ENCODE measurements at places on chromosomes 6 and 20. TPM values are rescaled to one million over a fixed set of nuclear protein-coding genes. Genes with fewer than 3 reads are reported as not detected.

DNA sequence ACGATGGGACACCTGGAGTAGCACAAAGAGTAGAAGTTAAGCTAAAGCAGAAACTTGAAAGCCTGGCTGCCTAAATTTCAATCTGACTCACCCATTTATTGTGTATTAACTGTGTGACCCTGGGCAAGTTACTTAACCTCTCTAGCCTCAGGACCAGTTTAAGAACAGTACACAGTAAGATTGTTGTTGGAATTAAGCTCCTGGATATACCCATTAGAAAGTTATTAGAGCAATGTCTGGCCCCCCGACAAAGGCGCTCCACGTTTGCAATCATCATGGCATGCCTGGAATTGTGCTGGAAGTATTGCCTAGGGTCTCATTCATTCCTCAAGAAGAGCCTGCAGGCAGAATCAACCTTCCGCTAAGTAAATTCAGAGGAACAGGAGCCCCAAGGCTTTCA, 1.4 kb downstream of the SDC4 start:
- no peak for DNase-seq
- peak overlapping the region; percentile 83 for H3K27ac ChIP-seq
- peak overlapping the region; percentile 79 for H3K4me3 ChIP-seq
- H3K4me1 ChIP-seq, result peaks cover 64% of the 10 kb centered on the region

- no peak for DNase-seq
- peaks cover 6% of the 10 kb centered on the region for H3K36me3 ChIP-seq
- no peaks in the 10 kb centered on the region for H3K27me3 ChIP-seq
- H3K27ac ChIP-seq, result no peak overlapping the region
These were observed 13.1 kb downstream of the RPS10 start for GRCh38 chr6:34412643-34413214.

DNA sequence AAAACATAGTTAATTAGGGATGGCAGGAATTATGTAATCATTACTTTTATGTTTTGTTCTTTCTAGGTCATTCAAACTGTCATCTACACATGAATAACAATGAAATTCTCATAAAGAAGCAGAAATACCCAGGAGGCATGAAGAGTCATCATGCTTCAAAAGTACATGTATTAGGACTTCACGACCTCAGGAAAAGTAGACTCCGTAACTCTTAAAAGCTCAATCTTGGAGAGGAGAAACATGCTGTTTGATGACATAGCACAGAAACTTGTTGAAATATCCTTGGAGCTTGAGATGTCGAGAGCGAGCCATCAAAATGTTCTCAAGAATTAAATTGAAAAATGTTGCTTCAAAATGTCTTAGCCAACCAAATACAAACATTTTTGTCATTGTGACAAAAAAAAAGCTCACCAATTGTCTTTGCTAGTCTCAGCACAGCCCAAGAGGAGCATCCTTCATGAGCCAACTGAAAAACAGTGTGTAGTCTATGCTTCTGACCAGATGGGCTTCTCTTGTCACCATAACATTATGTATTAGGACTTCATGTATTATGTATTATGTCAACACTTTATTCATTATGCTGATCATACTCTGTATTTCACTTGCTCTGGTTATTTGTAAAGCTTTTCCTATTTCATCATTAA, 28.2 kb upstream of the ANKEF1 start:
- H3K4me1 ChIP-seq, result no peaks in the 10 kb centered on the region
- H3K27ac ChIP-seq, result no peak overlapping the region
- DNase-seq, result no peak
- no peaks in the 10 kb centered on the region for H3K36me3 ChIP-seq

DNA sequence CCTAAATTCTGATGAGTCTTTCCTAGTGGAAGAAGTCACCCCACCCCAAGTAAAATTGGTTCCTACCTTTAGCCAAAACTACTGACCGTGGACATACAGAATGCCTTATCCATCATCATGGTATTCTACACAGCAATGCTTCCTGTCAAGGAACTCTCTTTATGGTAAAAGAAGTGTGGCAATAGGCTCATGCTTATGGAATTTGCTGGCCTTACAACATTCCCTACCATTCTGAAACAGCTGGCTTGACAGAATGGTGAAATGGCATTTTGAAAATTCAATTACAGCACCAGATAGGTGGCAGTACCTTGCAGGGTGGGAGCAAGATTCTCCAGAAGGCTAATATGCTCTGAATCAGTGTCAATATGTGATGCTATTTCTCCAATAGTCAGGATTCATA, 41.8 kb upstream of the BACH2 start:
- H3K27ac ChIP-seq, result no peak overlapping the region
- H3K27me3 ChIP-seq, result no peaks in the 10 kb centered on the region
- no peak overlapping the region for H3K4me3 ChIP-seq
- peaks cover 1% of the 10 kb centered on the region for H3K36me3 ChIP-seq

DNA sequence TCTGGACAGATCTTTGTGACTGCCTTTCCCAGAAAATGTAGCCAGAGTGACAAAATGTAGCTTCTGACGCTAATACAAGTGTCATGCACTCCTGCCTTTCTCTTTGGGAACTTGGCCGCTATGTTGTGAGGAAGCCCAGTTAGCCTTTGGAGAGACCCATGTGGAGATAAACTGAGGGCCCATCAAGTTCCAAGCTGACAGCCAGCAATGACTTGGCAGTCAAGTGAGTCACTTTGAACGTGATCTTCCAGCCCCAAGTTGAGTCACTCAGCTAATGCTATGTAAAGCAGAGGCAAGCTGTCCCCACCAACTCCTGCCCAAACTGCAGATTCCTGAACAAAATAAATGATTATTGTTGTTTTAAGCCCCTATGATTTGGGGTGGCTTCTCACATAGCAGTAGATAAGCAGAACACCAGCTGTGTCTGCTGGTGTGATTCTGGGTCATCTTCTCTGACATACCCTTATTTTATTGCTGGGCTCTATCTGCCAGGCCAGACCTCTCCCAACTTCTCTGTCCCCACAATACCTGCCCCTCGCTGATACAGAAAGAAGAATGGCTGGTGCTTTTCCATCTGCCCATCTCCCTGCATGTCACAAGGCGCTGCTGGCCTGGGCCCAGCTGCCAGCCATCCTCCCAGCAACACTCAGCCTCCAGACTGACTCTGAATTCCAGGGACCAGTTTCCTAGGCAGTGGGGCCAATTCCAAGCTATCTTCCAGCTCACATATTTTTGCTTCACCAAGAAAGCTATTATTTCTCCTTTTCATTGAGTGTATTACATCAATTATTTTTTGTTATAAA, 274.8 kb downstream of the LRFN2 start:
- H3K4me1 ChIP-seq, result peaks cover 3% of the 10 kb centered on the region
- H3K36me3 ChIP-seq, result no peaks in the 10 kb centered on the region
- no peak overlapping the region for H3K27ac ChIP-seq
- H3K27me3 ChIP-seq, result peaks cover 29% of the 10 kb centered on the region
- no peak overlapping the region for H3K4me3 ChIP-seq

DNA sequence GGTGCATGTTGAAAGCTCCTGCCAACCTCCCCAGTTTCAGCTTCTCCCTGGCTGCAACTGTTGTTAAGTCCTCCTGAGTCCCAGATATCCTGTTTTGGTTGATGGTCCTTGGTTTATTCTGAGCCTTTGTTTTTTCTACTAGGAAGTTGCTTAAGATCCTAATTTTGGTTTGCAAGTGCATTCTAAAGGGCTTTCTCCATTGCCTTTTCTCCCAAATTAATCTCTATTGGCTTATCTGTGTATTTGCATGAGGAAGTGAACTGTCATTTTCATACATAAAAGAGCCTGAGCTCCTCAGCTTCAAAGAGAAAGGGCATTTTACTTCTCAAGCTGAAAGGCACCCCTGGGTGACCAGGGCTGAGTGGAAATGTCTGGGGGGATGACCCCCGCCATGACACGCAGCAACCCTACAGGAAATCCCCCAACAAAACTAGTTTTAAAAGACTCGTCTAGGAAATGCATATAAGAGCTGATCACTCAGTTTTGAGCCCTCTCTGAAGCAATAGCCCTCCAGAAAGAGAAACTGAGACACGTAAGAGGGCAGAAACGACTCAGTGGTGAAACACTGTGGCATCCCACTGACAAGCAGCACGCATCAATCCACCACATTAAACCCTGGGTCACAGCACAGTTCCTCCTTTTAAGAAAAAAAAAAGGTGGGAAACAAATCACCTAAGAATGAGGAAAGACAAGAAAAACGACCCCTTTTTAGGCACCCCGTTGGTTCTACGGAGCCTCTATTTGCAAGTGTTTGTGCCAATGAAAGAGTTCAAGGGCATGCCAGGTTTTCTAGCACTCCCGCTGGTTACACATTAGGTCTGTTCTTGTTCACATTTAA, 140.9 kb downstream of the THBS2 start:
- H3K27me3 ChIP-seq, result no peaks in the 10 kb centered on the region
- H3K27ac ChIP-seq, result no peak overlapping the region
- H3K36me3 ChIP-seq, result no peaks in the 10 kb centered on the region
- H3K4me3 ChIP-seq, result no peak overlapping the region

DNA sequence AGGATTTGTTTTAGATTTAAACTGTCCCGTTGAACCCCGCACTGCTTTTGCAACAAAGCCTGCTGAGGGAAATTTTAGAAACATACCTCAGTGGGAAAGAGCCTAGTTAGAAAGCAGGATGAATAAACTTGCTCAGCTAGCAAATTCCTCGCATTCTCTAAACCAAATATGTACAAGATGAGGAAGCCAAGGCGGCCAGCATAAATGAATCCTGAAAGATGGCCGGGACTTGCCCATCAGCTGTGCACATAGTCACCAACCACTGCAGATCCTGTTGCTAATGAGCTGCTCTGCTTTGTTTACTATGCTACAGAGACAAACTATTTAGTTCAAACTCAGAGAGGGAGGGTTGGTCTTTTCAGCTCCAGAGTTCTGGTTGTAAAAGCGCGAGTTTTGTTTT, 49.0 kb downstream of the TMEM170B start:
- no peaks in the 10 kb centered on the region for H3K36me3 ChIP-seq
- H3K27ac ChIP-seq, result peak overlapping the region; percentile 91
- no peak for DNase-seq
- H3K4me1 ChIP-seq, result peaks cover 58% of the 10 kb centered on the region

GRCh38 chr6:130211691-130212090, 11.1 kb downstream of the SAMD3 start:
- H3K4me1 ChIP-seq, result no peaks in the 10 kb centered on the region
- H3K4me3 ChIP-seq, result no peak overlapping the region
- no peak overlapping the region for H3K27ac ChIP-seq
- H3K36me3 ChIP-seq, result no peaks in the 10 kb centered on the region
- DNase-seq, result no peak

DNA sequence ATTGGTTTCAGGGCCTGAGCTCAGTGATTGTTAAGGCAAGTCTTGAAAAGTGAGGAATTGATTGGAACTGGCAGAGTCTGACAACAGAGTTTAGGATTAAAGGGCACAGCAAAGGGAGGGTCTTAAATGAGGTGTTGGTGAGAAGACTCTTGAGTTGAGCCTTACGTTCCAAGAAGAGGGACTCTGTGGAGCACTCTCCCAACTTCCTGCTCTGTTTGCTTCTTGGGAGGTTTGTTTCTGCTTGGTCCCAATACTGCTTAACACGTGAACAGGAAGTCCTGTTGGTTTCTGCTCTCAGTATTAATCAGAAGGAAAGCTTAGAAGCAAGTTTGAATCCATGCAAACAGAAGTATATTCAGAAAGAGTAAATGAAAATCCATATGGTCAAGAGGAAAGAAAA, 15.6 kb upstream of the SYNDIG1 start:
- no peak overlapping the region for H3K4me3 ChIP-seq
- peaks cover 61% of the 10 kb centered on the region for H3K27me3 ChIP-seq
- H3K36me3 ChIP-seq, result no peaks in the 10 kb centered on the region
- H3K4me1 ChIP-seq, result no peaks in the 10 kb centered on the region

- H3K27ac ChIP-seq, result no peak overlapping the region
- H3K4me3 ChIP-seq, result no peak overlapping the region
- H3K4me1 ChIP-seq, result no peaks in the 10 kb centered on the region
- no peak for DNase-seq
- H3K27me3 ChIP-seq, result peaks cover 2% of the 10 kb centered on the region
These were observed 206.0 kb downstream of the EYS start for GRCh38 chr6:65501045-65501444.

DNA sequence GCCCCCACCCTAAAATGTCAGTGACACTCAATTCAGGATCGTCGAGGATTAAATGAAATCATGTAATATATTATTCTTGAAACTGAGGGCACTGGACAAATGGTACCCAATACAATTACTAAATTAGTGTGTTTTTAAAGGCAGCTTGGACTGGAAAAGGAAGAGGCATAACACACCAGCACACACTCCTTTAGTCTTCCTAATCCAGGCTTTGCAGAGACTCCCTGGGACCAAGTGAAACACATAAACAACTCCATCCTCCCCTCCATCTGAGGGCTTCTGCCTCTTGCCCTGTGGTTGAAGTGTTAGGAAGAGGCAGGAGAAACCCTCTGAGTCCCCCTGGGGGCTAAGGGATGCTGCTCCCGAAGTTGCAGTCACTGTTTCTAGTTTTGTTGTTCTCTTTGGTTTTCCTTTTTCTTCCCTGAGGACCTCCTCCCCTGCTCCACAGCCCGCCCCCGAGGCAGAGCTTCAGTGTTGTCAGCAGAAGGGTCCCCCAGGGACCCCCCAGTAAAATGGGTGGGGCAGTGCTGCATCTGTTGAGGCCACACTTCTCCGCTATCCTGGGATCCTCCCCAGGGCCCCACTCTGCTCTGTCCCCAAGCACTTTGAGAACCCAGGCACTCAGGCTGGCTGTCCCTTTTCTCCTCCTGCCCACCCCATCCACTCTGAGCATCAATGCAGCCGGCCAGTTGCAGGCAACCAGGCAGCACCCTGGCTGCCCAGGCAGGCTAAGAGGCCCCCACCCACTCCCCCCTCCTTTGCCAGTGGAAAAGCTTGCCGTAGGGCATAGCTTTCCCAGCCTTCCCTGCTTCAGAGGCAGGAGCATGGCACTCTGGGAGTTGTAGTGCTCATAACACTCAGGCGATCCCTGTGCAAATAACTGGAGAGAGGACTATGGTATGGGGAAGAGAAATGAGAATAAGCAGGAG, 5.9 kb downstream of the TMEM63B start:
- H3K4me3 ChIP-seq, result no peak overlapping the region
- H3K27me3 ChIP-seq, result no peaks in the 10 kb centered on the region
- H3K27ac ChIP-seq, result peak overlapping the region; percentile 51

DNA sequence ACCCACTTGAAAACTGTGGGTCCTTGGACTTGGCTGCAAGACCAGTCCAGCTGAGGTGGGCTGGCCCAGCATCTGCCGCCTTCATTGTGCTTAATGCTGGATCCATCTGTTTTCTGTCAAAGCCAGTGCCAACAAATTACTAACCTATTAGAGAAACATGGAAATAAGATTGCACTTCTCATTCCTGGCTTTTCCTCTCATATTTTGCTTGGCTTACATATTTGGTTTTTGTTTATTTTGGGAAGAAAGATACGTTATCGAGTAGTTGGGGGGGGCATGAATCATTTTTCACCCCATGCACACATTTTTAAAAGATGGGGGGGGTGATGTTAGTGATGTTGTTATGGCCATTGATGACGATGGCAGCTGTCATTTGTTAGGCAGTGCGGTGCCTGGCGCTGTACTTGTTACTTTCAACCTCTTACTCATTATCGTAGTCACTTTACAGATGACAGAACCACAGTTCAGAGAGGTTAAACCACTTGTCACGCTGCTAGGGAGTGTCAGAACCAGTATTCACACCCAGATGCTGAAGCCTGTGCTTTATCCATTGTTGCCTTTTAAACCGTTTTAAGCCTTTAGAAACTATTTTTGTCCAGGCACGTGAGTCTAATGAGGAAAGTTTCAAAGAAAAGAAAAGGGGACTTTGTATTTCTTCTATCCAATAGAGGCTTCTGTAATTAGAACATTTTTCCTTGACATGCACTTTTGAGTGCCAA, 180.0 kb downstream of the TMEM242 start:
- H3K36me3 ChIP-seq, result peaks cover 10% of the 10 kb centered on the region
- peak overlapping the region; percentile 37 for H3K4me3 ChIP-seq
- no peaks in the 10 kb centered on the region for H3K27me3 ChIP-seq
- H3K4me1 ChIP-seq, result peaks cover 49% of the 10 kb centered on the region
- H3K27ac ChIP-seq, result peak overlapping the region; percentile 83

The GLP1R gene
- total RNA-seq, result not detected

The SUN5 gene
- total RNA-seq, result not detected

The PROKR2 gene
- not detected for total RNA-seq

The PEX3 gene
- total RNA-seq, result 13.2 TPM

The NKAIN4 gene
- total RNA-seq, result 2.2 TPM

The AVP gene
- not detected for total RNA-seq

The RNF182 gene
- total RNA-seq, result 5.3 TPM

The DNAH8 gene
- total RNA-seq, result 0.05 TPM

Measured in chondrocyte (in vitro differentiated cells).